Type B pancreatic cell (in vitro differentiated cells): ENCODE measurements at places on chromosomes 3 and 15.

GRCh38 chr15:90001683-90002427, 731 bp downstream of the ZNF710 start:
- peak overlapping the region; percentile 91 for H3K27ac ChIP-seq
- no peaks in the 10 kb centered on the region for H3K36me3 ChIP-seq
- DNase-seq, result no peak
- H3K4me3 ChIP-seq, result peak overlapping the region; percentile 90

DNA sequence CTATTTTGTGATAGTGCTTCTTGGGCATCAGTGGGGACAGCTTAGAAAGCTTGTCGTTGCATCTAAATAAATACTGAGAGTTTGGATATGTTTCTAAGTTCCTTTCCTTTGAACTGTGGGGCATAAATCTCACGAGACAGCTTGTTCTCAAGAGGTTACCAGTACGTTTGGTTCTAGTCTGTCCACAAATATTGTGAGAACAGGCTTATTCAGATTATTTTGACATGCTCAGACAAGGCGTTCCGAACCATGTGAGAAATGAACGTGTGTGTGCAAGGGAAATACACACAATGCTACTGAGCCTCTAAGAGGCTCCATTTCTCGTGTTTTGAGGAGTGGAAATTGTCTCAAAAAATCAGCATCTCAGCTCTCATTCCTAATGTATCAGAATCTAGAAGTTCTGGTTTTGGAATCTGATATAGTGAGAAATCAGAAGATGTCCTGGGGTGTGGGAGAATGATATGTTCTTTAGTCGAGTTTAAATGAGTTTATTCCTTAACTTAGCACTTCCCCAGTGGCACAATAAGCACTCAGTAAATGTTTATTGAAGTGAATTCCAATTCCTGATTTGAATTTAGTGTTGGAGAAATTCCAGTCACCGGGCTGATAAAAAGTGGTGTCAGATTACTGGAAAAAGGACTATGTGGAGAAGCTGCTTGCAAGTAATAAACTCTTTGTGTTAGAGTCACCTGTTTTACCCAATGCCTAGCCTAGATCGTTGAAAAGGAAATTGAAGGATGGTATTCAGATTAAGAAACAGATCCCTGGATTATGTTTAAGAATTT, 481.5 kb downstream of the LPP start:
- H3K36me3 ChIP-seq, result peaks cover 9% of the 10 kb centered on the region
- no peak for DNase-seq
- peaks cover 5% of the 10 kb centered on the region for H3K4me1 ChIP-seq
- H3K27me3 ChIP-seq, result no peaks in the 10 kb centered on the region
- no peak overlapping the region for H3K4me3 ChIP-seq

DNA sequence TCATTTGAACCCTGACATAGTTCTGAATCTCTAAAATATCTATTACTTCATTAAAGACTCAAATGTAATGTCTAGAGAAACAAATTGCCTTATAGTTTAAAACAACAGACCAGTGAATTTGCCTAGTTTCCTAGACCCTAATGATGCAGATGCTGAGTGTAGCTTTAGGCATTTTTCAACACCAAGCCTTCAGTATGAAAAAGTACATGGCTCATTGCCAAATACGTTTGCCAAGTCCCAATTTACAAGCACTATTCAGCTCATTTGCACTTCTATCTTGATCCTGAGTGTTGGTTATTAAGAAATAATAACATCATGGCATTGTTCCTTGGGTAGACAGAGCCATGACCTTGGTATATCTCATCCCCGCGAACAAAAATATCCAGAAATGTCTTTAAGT, 46.8 kb downstream of the EOMES start:
- H3K4me1 ChIP-seq, result no peaks in the 10 kb centered on the region
- no peak overlapping the region for H3K4me3 ChIP-seq
- H3K27ac ChIP-seq, result no peak overlapping the region
- no peaks in the 10 kb centered on the region for H3K36me3 ChIP-seq
- H3K27me3 ChIP-seq, result no peaks in the 10 kb centered on the region
- no peak for DNase-seq

DNA sequence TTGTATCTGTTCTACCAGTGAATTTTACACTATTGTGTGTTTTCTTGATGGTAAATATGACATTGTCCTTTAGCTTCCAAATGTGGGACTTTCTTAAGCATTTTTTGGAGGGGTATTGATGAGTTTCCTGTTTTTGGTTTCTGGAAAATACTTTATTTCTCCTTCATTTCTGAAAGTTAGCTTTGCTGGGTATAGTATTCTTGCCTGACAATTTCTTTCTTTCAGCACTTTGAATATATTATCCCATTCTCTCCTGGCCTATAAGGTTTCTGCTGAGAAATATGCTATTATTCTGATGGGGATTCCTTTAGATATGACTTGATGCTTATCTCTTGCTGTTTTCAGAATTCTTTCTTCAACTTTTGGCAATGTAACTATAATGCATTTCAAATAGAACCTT, 15.4 kb upstream of the ATP2C1 start:
- no peak overlapping the region for H3K27ac ChIP-seq
- no peak overlapping the region for H3K4me3 ChIP-seq
- H3K36me3 ChIP-seq, result no peaks in the 10 kb centered on the region
- H3K4me1 ChIP-seq, result no peaks in the 10 kb centered on the region
- DNase-seq, result no peak

DNA sequence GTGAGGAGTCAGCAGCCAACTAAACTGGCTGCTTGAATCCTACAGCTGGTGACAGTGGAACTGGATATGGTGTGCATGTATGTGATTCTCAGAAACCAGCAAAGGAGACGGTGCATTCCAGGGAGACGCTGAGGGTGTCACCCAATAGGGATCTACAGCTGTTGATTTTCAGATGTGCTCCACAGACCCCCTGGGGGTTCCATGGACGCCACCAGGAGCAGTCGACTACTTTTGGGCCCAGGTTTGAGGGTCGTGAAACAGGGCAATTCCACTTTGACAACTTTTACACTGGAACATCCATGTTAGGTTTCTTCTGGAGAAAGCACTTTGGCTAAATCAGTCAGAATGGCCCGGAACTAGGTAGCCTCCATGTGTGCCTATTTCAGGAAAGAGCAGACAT, 71.5 kb upstream of the MEX3B start:
- H3K27me3 ChIP-seq, result no peaks in the 10 kb centered on the region
- H3K27ac ChIP-seq, result no peak overlapping the region
- peaks cover 7% of the 10 kb centered on the region for H3K4me1 ChIP-seq
- peak; percentile 45 for DNase-seq

DNA sequence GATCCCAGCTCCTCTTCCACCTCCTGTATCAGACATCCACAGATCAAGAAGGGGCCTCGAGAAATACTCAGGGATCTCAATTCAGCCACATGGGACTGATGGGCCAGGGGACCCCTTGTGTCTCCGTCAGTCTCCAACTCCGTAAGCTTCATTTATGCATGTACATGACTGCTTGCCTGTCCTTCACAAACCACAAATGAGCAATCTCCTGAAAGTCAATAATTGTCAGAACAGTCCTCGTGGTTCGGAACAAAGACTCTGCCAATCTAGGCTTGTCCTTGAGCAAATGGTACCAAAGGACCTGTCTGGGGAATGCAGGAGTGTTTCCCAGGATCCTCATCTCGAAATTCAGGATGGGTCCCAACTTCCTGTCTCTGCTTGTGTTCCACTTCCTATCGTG, 20.8 kb downstream of the SLC12A8 start:
- DNase-seq, result no peak
- peaks cover 4% of the 10 kb centered on the region for H3K36me3 ChIP-seq
- H3K4me1 ChIP-seq, result peaks cover 13% of the 10 kb centered on the region
- no peaks in the 10 kb centered on the region for H3K27me3 ChIP-seq
